ENCODE measurements at places on chromosomes 16 and 17.
A peak's percentile ranks its signal among the peaks of the same experiment; 100 is the strongest.

DNA sequence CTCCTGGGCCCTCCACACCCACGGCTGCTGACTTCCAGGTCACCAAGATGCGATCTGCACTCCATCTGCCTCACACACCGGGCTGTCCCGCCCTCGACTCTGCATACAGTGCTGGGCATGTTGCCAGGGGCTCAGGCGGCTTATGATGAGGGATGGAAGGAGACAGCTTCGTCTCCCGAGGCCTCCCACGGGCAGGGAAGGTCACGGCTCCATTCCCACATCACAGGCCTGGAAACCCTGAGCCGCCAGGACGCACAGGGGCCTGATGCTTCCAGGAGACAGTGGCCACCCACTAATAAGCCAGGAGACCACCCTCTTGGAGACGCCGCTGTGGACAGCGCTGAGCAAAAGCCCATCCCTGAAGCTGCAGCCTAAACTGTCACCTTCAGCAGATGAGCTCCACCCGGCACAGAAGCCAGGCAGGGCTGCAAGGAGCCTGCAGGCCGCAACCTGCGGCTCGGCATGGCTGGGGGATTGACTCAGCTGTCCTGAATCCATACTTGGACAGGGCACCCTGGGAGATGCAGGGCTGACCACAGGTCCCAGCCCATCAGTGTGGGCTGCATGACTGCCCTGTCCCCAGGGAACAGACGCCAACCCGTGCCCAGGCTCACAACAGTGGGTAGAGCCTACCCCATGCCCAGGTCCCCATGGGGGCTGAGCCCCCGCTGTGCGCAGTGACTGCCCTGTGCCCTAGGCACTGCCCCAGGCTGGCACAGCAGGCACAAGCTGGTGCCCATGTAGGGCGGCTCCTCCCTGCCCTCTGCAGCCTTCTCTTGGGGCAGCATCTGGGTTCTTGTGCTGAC is 34.4 kb downstream of the SLC7A5 start:
- no peaks in the 10 kb centered on the region for H3K4me1 ChIP-seq
- peaks cover 56% of the 10 kb centered on the region for H3K27me3 ChIP-seq
- no peak for DNase-seq
- no peak overlapping the region for H3K27ac ChIP-seq

GRCh38 chr16:14121142-14121541 is 50.0 kb downstream of the MRTFB start:
- H3K4me3 ChIP-seq, result no peak overlapping the region
- peaks cover 1% of the 10 kb centered on the region for H3K36me3 ChIP-seq
- DNase-seq, result no peak
- H3K27ac ChIP-seq, result no peak overlapping the region
- H3K4me1 ChIP-seq, result no peaks in the 10 kb centered on the region
- no peaks in the 10 kb centered on the region for H3K27me3 ChIP-seq

- peaks cover 6% of the 10 kb centered on the region for H3K27me3 ChIP-seq
- no peaks in the 10 kb centered on the region for H3K36me3 ChIP-seq
- H3K4me1 ChIP-seq, result no peaks in the 10 kb centered on the region
- DNase-seq, result no peak
- H3K27ac ChIP-seq, result no peak overlapping the region
- H3K4me3 ChIP-seq, result no peak overlapping the region
Measured at GRCh38 chr17:65334406-65334805, 197.2 kb downstream of the RGS9 start.

- H3K36me3 ChIP-seq, result no peaks in the 10 kb centered on the region
- H3K27me3 ChIP-seq, result no peaks in the 10 kb centered on the region
- H3K4me1 ChIP-seq, result peaks cover 8% of the 10 kb centered on the region
- DNase-seq, result no peak
- H3K4me3 ChIP-seq, result no peak overlapping the region
Measured at GRCh38 chr16:84197466-84198128, 6.6 kb downstream of the ADAD2 start.

DNA sequence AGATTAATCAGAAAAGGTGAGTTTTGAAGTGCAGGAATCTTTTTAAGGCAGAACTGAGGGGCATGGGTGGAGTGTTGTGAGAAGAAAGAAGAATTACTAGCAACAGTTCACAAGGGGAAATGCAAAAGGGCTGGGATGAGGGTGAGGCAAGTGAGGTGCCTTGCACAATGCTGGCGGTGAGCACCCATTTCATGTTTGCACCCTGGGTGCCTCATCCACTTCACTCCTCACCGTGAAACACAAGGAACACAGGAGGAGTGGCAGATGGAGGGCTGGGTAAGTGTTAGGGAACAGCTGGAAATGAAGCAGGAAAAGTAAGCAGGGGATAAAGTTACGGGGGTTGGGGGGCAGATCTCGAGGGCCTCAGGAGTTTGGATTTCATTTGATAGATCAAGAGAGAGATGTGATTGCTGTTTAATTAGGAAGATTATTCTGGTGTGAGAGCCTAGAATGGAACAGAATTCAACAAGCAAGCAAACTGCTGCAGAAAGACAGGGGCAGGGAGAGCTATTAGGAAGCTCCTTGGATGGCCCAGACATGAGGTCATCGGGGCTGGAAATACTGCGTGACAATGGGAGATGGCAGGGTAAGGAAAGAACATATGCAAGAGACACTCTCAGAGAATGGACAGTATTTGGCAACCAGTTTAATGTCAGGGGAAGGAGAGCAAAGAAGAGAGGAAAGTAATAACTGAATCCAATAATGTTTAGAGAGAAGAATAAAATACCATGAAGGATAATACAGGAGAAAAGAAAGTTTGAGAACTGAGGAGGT is 8.3 kb upstream of the HEATR6 start:
- no peaks in the 10 kb centered on the region for H3K4me1 ChIP-seq
- no peak overlapping the region for H3K4me3 ChIP-seq
- H3K27ac ChIP-seq, result no peak overlapping the region
- DNase-seq, result no peak

DNA sequence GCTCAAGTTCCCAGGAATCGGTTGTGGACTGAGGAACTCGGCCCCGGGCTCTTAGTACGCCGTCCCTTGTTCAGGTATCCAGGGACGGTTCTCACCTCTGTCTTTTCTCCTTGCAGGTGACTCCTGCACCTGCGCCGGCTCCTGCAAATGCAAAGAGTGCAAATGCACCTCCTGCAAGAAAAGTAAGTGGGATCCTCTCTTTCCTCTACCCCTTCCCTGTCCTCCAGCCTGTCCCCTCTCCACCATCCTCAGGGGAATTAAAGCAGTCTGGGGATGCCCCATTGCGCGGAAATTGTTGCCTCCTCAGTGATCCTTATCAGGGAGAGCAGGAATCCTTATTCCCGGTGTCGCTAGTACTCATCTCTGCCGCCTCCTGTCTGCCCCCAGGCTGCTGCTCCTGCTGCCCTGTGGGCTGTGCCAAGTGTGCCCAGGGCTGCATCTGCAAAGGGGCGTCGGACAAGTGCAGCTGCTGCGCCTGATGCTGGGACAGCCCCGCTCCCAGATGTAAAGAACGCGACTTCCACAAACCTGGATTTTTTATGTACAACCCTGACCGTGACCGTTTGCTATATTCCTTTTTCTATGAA is 585 bp downstream of the MT2A start:
- H3K27me3 ChIP-seq, result peaks cover 19% of the 10 kb centered on the region
- peak overlapping the region; percentile 93 for H3K27ac ChIP-seq
- peak; percentile 7 for DNase-seq
- H3K4me3 ChIP-seq, result peak overlapping the region; percentile 96

DNA sequence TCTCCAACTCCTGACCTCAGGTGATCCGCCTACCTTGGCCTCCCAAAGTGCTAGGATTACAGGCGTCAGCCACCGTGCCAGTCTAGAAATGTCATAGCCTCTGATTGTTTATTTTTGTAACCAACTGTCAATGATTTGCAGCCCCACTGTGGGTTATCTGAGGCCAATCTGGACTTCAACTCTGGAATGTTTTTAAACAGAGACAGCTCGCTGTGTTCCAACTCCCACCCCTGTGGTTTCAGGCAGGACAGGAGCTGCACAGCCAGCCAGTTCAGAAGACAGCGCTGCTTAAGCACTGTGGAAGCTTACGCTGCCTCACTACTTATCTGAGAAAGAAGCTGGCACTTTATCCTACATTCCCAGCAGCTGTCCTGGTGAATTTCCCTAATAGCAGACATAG is 19.5 kb downstream of the MRM3 start:
- no peaks in the 10 kb centered on the region for H3K36me3 ChIP-seq
- no peak for DNase-seq
- no peak overlapping the region for H3K27ac ChIP-seq
- no peaks in the 10 kb centered on the region for H3K27me3 ChIP-seq
- no peak overlapping the region for H3K4me3 ChIP-seq

GRCh38 chr16:85324488-85324887 is 212.2 kb upstream of the CIBAR2 start:
- H3K4me3 ChIP-seq, result no peak overlapping the region
- H3K27me3 ChIP-seq, result peaks cover 8% of the 10 kb centered on the region
- no peaks in the 10 kb centered on the region for H3K36me3 ChIP-seq
- H3K4me1 ChIP-seq, result no peaks in the 10 kb centered on the region
- DNase-seq, result no peak

DNA sequence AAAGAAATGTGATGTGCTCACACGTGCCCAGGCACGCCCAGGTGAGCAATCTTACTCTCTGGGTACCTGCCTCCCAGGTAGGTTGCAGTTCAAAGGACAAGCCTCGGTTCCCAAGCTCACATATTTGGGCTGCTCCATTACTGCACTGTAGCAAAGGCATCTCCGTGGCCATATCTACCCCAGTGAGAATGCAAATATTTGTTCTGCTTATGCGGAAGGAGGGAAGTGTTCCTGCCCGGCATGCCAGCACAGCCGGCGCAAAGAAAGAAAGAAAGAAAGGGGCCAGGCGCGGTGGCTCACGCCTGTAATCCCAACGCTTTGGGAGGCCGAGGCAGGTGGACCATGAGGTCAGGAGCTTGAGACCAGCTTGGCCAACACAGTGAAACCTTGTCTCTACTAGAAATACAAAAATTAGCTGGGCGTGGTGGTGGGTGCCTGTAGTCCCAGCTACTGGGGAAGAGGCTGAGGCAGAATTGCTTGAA is 30.7 kb downstream of the SLC43A2 start:
- H3K27ac ChIP-seq, result no peak overlapping the region
- H3K4me3 ChIP-seq, result no peak overlapping the region
- no peaks in the 10 kb centered on the region for H3K4me1 ChIP-seq
- DNase-seq, result no peak

- no peak for DNase-seq
- no peaks in the 10 kb centered on the region for H3K36me3 ChIP-seq
- H3K4me3 ChIP-seq, result no peak overlapping the region
- H3K4me1 ChIP-seq, result peaks cover 9% of the 10 kb centered on the region
- no peaks in the 10 kb centered on the region for H3K27me3 ChIP-seq
Measured at GRCh38 chr16:57727610-57728009, 8.0 kb upstream of the KATNB1 start.

- peak overlapping the region; percentile 81 for H3K27ac ChIP-seq
- no peaks in the 10 kb centered on the region for H3K36me3 ChIP-seq
- H3K4me1 ChIP-seq, result peaks cover 41% of the 10 kb centered on the region
Measured at GRCh38 chr17:69423450-69423849, 9.0 kb downstream of the MAP2K6 start.

- H3K27me3 ChIP-seq, result peaks cover 5% of the 10 kb centered on the region
- peak; percentile 38 for DNase-seq
- peaks cover 98% of the 10 kb centered on the region for H3K4me1 ChIP-seq
- peak overlapping the region; percentile 15 for H3K4me3 ChIP-seq
Measured at GRCh38 chr17:36074365-36074764, 10.3 kb downstream of the CCL18 start.

- H3K27me3 ChIP-seq, result peaks cover 2% of the 10 kb centered on the region
- no peak overlapping the region for H3K4me3 ChIP-seq
- no peak for DNase-seq
- no peaks in the 10 kb centered on the region for H3K4me1 ChIP-seq
- no peak overlapping the region for H3K27ac ChIP-seq
- H3K36me3 ChIP-seq, result no peaks in the 10 kb centered on the region
Measured at GRCh38 chr16:73955255-73955654, 341.4 kb upstream of the PSMD7 start.

GRCh38 chr17:47713980-47714700 is 18.9 kb upstream of the TBX21 start:
- peaks cover 12% of the 10 kb centered on the region for H3K36me3 ChIP-seq
- H3K27me3 ChIP-seq, result peaks cover 13% of the 10 kb centered on the region
- peak; percentile 67 for DNase-seq

DNA sequence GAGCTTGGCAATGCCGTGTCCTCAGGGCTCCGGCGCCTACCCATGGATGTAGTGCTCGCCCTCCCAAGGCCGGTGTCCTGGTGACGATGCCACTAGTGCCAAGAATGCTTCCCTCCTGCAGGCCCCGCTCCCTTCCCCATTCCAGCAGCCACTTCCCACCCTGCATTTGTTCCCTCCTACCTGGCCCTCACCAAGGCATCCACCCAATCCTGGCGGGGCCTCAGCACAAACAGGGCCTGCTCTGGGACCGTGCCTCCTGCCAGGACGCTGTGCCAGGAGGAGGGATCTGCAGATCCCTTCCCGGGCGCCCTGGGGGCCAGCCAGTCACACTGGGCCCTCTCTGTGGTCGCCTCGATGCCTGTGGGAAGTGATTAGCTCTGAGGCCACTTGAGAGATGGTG is 25.1 kb downstream of the ABR start:
- H3K27me3 ChIP-seq, result peaks cover 2% of the 10 kb centered on the region
- no peak overlapping the region for H3K4me3 ChIP-seq
- DNase-seq, result no peak
- H3K36me3 ChIP-seq, result peaks cover 3% of the 10 kb centered on the region
- peaks cover 5% of the 10 kb centered on the region for H3K4me1 ChIP-seq
- H3K27ac ChIP-seq, result no peak overlapping the region

DNA sequence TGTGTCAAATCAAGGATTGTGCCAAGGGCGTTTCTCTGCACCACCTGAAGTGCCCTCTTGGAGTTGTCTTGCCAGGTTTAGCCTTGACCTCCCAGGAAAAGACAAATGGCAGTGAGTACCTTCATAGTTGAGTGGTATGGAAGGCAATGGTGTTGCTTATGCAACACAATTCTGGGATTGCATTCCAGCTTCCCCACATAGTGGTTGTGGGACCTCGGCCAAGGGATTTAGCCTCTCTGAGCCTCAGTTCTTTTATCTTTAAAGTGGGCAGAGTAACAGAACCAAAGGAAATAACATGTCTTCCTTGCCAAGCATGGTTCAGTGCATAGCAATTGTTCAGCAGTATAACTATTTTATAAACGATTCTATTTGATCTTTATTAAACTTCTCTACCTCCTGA is 49.4 kb downstream of the CCDC42 start:
- no peaks in the 10 kb centered on the region for H3K36me3 ChIP-seq
- peaks cover 8% of the 10 kb centered on the region for H3K27me3 ChIP-seq

DNA sequence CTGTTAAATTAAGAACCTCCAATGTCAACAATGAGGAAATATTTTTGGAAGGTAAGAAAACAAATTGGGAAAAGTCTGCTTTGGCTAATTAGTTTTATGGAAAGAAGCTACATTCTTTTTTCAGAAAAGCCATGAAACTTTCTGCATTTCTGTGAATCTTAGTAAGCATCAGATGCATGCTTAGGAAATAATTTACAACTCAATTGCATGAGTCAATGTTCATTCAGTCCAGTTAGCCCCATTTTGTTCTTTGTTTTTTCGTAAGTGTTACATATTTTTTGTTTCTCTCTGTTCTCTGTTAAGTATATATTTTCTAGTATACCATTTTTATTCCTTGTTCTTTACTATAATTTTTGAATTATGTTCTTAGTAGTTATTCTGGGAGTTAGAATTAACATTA is 195.2 kb upstream of the KIF2B start:
- no peaks in the 10 kb centered on the region for H3K36me3 ChIP-seq
- no peak overlapping the region for H3K4me3 ChIP-seq
- no peak overlapping the region for H3K27ac ChIP-seq

All from immature natural killer cell (primary cell).